NCI-H510A treated with DMSO at 0.1 percent for 48 hours (cell line): ENCODE measurements at places on chromosomes 12 and 14.

DNA sequence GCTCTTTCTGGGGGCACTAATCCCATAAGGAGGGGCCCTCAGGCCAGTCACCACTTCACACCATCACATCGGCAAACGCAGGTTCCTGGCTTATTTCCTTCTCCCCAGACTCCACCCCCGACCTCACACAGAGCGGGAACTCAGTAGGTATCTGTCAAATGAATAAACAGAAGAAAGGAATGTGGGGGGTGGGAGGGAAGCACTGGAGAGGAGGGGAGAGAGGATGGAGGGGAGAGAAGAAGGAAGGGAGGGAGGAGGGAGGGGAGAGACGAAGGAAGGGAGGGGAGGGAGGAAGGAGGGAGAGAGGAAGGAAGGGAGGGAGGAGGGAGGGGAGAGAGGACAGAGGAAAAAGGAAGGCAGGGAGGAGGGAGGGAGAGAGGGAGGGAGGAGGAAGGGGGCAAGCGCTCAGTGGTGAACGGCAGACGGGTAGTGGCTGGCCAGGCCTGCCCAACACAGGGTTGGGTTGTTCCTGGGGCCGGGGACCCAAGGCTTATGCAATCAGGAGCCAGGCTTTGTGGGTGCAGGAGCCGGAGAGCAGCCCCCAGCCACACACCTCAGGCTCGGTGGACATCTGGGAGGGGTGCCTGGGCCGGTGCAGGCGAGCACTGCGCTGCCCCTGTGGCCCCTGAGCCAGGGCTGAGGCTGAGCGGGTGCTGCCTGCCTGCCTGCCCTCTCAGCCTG lies 52.6 kb upstream of the FBRSL1 start:
- DNase-seq, result no peak

DNA sequence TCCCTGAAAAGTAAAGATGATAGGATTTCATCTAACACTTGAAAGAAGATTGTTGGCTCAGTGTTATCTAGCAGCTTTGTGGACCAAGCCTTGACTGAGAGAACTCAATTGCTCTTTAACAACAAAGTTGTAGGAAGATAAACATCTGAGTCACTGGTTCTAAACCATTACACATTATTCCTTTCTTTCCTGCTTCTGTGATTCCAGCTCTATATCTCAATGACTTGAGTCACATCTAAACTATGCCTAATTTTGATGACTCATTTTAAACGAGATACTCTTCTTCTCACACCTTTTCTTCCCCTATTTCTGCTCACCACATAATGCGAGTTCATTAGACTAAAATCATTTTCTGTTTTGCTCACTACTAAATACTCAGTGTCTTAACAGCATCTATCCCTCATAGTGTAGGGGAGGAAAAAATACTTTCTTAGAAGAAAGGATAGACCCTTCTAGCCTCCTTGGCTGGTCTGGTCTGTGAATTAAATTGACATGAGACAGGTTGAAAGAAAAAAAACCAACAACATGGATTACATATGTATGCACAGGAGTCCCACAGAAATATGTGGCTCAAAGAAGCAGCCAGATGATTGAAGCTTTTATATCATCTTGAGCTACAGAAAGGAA lies 201.4 kb downstream of the C12orf50 start:
- no peak for DNase-seq

- DNase-seq, result no peak
Measured at GRCh38 chr14:34035177-34035933, 84.5 kb upstream of the EGLN3 start.

DNA sequence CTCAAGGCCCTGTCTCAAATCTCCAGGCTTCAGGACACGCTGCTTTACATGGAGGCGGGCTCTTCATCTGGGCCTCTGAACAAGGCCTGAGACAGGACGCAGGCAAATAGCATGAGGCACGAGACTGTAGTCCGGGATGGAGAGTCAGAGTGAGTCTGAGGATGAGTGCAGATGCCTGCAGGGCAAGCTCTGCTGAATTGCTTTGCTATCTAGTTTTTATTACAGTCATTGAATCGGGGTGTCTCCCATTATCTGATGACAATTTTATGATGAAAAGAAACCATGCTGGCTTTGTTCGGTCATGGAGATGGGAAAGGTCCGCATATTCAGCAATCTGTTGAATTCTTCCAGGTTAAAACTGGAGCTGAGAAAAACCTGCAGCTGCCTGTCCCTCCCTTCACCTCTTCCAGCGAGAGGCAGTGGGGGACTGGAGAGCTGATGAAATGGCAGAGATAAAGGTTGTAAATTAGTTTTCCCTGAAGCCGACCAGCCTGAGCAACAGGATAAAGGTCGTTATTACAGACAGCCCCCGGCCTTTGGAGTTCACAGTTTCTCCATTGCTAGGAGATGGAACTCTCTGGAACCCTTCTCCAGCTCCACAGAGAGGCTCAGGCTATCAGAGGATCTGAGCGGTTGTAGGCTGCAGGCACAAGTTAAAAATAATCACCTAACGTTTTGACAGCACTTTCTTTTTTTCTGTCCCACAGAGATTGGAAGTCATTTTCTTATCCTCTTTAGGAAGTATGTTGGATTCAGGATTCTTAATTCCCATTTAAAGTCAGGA lies 1.3 kb upstream of the ADGRD1 start:
- DNase-seq, result no peak

DNA sequence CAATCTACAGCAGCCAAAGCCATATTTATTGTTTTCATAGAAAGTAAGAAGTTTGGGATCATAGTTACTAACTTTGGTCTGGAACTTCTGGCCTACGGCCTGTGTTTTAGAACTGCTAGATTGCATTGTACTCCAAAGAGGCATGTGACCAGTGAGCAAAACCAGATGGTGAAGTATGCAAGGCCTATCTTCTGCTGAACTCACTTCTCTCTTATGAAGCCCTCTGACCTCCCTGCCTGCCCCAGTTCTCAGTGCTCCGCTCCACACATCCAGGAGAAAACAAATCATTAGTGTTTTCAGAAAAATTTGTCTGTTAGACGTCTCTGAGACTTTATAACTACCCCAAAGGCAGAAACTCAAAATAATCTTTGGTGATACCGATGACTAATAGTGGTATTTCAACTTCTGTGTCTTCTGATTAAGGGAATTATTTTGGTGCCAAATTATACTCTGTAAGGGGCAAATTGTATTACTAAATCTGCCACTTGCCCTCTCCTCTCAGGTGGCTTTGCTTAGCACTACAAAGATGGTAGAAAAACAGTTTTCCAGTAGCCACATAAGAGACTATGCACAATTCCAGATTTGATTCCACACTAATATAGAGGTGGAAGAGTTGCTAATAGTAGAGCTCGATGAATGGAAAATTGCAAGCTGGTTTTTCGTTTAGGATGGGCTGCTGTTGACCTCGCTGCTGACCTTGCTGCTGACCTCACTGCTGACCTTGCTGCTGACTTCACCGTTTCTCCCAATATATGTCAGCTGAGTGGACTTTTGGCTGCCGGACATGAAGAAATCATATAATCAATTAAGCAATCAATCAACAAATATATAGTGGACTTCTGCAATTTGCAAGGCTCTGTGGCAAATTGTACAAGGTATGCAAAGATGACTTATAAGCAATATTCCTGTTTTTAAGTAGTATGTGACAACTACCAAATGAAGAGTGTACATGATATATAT lies 147.5 kb downstream of the KITLG start:
- DNase-seq, result no peak

GRCh38 chr12:110699591-110700445 lies 10.9 kb upstream of the HVCN1 start:
- no peak for DNase-seq

GRCh38 chr12:12613344-12613743 lies 1.7 kb downstream of the CREBL2 start:
- no peak for DNase-seq

DNA sequence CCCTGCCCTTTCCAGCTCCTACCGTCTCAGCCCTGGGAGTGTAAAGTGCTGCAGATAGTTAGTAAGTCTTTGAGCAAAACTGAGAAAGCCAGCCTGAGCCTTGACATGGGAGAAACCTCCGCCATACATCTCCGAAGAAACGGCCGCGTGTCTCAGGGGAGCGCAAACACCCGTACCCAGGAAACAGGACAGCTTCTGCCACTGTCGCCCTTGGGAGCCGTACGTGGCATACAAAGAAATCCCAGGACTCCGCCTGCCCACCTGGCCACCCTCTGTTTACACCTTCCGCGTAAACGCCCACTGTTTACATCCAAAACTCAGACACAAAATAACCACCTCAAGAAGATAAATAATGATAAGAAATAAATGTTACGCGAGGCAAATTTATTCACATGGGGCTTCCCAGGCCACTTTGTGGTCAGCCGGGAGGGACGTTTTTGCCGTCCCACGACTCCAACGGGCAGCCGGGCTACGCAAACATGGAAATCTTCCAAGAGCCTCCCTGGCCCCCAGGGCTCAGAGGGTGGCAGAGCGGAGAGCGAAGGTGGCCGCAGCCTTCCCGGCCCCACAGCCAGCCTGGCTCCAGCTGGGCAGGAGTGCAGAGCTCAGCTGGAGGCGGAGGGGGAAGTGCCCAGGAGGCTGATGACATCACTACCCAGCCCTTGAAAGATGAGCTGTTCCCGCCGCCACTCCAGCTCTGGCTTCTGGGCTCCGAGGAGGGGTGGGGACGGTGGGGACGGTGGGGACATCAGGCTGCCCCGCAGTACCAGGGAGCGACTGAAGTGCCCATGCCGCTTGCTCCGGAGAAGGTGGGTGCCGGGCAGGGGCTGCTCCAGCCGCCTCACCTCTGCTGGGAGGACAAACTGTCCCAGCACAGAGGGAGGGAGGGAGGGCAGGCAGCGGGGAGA lies at the start of gene BDKRB2:
BDKRB2 (plus strand) TSS at position 689 of the 908 bp plus-strand sequence. CDS start 32,269 bp downstream, outside the sequence.
- DNase-seq, result peak; percentile 91

DNA sequence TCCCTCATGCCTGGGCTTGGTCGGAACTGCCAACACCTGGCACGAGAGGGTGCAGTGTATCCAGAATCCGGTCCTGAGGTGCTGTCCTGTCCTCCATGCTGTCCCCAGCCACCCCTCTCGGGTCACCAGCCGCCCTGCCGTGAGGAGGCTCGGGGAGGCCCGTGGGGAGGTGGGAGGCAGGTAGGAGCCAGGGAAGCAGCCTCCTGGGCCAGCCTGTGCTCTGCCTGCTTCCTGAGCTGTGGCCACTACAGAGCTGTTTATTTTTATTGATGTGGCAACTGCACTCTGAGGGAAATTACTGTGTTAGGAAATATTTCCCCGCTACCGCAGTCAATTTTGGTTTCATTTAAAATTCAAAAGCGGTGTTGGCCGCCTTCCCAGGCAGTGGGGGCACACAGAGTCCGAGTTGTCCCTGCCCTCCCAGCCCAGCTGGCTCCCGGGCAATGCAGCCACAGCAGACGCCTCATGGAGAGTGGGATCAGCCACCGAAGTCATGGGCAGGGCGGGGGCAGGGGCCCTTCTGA lies 18.3 kb downstream of the NOC4L start:
- no peak for DNase-seq

GRCh38 chr14:69611172-69612013 lies at the start of gene SUSD6:
Gene SUSD6, plus strand, starts transcription at chr14:69611596. Its CDS starts 46,997 bp downstream, at chr14:69658593.
- DNase-seq, result peak; percentile 92

- no peak for DNase-seq
Measured at GRCh38 chr12:101086490-101087135, 123.4 kb downstream of the SLC5A8 start.

DNA sequence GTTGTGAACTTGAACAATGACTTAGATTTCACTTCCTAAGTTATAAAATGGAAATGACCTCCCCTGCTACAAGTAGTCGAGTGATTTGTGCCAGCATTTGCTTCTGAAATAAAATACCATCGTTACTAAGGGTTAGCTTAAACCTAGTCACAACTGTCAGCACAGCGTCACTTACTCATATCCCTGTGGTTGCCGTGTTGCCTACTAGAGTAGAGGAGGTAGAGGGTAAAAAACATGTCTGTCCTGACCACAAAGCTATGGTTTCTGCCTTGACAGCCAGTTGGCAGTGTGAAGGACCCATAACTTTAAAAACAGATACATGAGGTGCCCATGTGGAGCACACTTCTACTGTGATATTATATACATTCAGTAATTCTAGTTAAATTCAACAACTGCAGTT lies 234.2 kb upstream of the RGS6 start:
- no peak for DNase-seq

- no peak for DNase-seq
Measured at GRCh38 chr14:45091710-45092109, 7.8 kb downstream of the PRPF39 start.

DNA sequence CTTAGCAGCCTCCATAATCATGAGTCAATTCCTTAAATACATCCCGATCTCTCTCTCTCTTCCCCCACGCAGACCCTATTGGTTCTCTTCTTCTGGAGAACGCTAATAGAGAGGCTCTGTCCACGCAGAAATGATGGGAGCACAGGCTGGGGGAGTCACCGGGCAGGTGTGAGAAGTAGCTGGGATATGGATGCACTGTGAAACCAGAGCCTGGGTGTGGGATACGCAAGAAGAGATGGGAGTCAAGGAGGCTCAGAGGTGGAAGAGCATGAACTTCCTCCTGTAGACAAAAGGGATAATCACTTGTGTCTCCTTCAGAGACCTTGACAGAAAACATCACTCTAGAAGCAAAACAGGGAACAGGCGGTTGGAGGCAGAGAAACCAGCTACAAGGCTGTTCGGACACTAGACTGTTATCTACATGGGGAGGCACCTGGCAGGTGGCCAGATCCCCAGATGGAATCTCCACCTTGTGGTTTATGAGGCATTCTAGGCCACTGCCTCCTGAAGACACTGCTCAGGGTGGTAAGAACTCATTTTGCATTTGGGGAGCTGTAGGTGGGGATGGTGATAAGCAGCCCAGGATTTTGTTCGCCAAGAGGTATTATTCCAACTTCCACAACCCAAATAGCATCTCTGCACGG lies 7.2 kb upstream of the SELPLG start:
- DNase-seq, result no peak

GRCh38 chr12:16392846-16393535 lies 45.5 kb downstream of the MGST1 start:
- no peak for DNase-seq

- DNase-seq, result no peak
Measured at GRCh38 chr12:65998031-65998430, 132.5 kb downstream of the LLPH start.
